ENCODE measurements at places on chromosomes 5 and 9.

GRCh38 chr9:121075251-121076036, 689 bp downstream of the CNTRL start:
- DNase-seq: no peak

DNA sequence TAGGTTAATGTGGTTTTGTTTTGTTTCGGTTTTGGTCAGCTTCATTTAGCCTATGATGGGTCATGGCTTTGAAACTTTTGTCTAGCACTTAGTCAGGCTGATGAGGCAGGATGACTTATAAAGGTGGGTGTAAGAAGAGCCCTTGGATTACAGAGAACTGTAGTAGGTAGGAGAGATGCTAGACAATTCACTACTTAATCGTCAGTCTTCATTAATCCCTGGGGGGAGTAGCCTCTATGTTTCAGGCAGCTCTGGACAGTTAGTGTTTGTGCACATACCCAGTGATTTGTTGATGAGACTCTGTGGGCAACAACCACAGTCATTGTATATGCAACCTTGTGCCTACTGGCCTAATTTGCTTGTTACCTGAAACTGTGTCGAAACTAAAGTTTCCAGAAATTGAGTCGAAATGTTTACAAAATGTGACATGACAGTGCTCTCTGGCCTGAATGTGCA, 113.3 kb downstream of the MTREX start:
- no peak for DNase-seq

DNA sequence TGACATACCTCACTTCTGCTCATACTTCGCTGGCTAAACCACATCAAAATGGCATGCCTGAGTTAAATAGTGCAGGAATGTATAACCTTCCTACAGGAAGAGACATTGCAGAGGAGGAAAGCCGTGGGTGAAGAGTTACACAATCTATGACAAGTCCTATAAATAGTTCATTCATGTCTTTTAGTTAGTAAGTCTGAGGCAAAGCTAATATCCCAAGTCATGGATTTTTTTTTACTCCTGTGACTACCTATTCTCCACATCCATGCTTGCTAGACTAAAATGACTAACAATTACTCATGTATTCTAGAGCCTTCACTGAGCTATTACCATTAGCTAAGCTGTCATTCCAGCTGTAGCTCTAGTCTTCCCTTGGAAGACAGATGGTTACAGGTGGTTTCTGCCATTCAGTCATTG, 391.3 kb downstream of the NR2F1-AS1 start:
- no peak for DNase-seq

DNA sequence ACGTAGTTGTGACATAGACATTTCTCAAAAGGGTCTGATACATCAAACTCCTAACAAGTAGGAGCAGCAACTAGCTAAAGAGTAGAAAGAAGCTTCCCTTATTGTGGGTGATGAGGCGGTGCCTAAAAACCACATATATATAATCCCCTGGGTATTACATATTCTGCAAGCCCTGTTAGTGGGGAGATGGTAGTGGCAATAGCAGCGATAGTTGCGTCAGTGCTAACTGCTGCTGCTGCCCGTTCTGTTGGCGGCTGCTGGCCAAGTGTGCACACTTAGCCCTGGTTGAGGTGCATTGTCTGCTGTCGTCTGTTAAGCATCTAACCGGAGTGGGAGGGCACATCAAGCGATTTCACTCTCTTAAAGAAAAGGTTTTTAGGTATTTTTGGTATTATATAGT, 35.8 kb downstream of the VLDLR start:
- DNase-seq: no peak

- DNase-seq: no peak
Measured at GRCh38 chr5:34586117-34586885, 69.8 kb upstream of the RAI14 start.
